Lower lobe of right lung (tissue), 2 donors: ENCODE measurements at places on chromosomes 1 and 21.

DNA sequence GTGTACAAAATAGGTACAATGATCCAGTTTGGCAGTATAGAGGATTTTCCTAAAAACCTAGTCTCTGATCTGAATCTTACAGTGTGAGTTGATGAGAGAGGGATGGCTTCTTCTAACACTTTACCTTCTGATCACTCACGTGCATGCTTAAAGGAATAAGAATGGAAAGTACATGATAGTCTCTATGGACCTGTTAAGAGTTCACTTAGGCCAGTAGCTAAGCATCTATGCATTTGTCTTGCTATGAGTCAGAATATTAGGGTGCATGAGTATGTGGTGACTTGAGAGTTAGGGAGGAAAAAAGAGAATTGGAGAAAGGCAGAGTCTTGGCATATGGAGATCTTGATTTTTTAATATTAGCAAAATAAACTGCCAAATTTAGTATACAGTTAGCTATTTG, 206.3 kb downstream of the COL11A1 start:
- no peak for DNase-seq

GRCh38 chr1:168789501-168789900, 60.5 kb upstream of the DPT start:
- no peak for DNase-seq

- no peak for DNase-seq
Observed at GRCh38 chr21:45222001-45222400, 65.7 kb downstream of the POFUT2 start.

DNA sequence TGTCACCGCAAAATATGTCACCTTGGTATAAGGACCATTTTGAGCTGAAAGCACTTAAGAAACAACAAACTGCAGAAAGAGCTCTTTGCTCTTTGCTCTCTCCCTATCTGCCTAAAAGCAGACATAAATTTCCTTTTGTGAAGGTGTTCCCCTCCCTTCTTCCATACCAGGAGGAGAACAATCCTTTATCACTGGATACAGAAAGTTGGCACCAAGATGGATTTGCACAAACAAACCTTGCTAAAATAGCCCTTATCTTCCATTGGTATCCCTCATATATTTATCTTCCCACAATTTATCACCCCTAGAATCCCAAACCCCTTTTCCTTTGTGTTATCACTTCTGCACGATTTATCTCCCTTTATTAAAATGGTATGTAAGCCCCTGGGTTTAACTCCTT, 51.4 kb downstream of the DPYD start:
- DNase-seq, result no peak

GRCh38 chr21:46361935-46362334, 38.0 kb downstream of the PCNT start:
- no peak for DNase-seq

GRCh38 chr1:81238129-81238528, 562.6 kb upstream of the ADGRL2 start:
- DNase-seq, result no peak

- DNase-seq, result no peak
Observed at GRCh38 chr1:116203920-116204319, 92.7 kb downstream of the MAB21L3 start.
